ENCODE measurements at places on chromosomes 3 and 15.

DNA sequence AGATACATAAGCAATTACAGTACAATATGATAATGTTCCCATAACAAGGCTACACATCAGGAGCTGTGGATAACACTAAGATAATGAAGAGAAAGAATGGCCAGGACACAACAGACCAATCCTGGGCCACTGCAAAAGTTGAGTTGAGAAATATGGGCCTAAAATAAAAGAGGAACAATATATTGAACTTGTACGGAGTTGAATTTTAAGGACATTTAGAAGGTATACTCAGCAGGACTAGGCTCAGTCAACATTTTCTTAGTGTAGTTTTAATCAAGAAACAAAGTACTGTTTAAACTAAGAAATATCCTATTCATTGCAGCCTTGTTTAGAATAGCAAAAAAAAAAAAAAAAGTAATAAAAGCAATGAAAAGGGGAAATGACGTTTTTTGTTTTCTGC lies 24.3 kb downstream of the HERC1 start:
- DNase-seq, result no peak

GRCh38 chr3:12405432-12406272 lies 78.6 kb upstream of the TSEN2 start:
- DNase-seq, result no peak

GRCh38 chr15:86061581-86061980 lies 18.1 kb upstream of the AGBL1 start:
- no peak for DNase-seq

DNA sequence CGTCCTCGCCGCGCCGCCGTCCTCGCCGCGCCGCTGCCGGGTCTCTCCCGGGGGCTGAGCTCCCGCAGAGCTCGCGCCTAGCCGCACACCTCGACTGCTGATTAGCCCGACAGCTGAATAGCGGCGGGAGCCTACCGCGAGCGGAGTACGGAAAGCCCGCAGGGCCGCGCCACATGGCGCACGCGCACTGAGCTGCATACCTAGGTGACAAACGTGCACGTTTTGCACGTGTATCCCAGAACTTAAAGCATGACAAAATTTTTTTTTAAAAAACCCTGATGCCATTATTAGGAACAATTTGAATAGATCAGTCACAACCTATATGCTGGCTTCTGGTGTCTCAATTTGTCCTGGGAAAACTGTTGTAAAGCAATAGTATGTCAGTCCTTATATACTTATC lies at the start of gene GOLGA8A:
TSS of gene GOLGA8A (minus strand) at position 122 of the 400 bp plus-strand sequence. CDS start 48,117 bp downstream, outside the sequence.
- peak; percentile 77 for DNase-seq

- no peak for DNase-seq
These were observed 56.4 kb downstream of the FILIP1L start for GRCh38 chr3:100057716-100058575.
